ENCODE measurements at places on chromosomes 7 and 10.

- peak; percentile 19 for DNase-seq
These were observed 12.5 kb upstream of the DDIT4 start for GRCh38 chr10:72260976-72261783.

- no peak for DNase-seq
These were observed 3.1 kb downstream of the FLNC start for GRCh38 chr7:128833148-128833945.

DNA sequence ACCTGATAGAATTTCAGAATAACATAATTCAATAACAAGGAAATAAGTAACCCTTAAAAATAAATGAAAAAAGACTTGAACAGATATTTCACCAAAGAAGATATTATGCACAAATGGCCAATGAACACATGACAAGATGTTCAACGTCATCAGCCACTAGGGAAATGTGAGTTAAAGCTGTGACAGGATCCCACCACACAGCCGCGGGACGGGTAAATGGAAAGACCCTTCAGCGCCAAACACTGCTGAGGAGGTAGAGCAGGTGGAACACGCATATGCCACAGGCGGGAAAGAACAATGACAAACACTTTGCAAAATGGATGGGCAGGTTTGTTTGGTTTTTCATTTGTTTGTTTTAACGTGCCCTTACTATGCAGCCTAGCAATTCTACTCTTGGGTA, 86.1 kb upstream of the RNF32 start:
- no peak for DNase-seq

GRCh38 chr10:77349226-77349625, 288.4 kb downstream of the KCNMA1 start:
- no peak for DNase-seq

GRCh38 chr7:131027287-131027773, 293.3 kb upstream of the KLF14 start:
- DNase-seq = no peak

DNA sequence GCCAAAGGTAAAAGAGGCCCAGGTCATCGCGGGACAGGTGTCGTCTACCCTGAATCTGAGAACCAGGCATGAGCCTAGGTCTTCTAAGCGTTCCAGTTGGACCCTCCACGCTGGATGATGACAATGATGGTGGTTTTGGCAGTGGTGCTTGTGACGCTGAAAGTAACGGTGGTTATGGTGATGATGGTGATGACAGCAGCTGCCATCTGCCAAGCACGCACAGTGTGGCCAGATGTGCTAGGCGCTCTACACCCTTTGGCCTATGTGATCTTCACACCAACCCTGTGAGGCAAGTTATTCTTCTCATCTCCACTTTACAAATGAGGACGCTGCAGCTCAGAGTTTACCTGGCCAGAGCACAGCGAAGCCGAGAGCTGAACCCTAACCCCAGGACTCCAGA, 93.9 kb downstream of the FAM53B start:
- DNase-seq = no peak

DNA sequence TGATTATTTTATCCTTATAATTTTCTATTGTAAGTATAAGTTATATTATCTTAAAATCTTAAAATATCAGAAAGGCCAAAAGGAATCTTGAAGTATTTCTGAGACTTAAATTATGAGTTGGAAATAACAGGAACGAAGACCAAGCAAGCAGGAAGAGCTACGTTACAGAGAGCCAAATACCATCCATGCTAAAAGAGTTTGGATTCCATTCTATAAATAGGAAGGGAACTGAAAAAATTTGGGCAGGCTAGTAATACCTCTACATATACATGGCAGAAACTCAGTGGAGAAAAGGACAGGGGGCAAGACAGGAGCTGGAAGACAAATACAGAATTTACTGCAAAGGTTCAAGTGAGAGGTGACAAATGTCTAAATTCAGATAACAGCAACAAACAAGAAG, 16.7 kb downstream of the ITGB1 start:
- DNase-seq = no peak

- DNase-seq = no peak
These were observed 227.8 kb downstream of the DNAJB6 start for GRCh38 chr7:157564517-157565177.

DNA sequence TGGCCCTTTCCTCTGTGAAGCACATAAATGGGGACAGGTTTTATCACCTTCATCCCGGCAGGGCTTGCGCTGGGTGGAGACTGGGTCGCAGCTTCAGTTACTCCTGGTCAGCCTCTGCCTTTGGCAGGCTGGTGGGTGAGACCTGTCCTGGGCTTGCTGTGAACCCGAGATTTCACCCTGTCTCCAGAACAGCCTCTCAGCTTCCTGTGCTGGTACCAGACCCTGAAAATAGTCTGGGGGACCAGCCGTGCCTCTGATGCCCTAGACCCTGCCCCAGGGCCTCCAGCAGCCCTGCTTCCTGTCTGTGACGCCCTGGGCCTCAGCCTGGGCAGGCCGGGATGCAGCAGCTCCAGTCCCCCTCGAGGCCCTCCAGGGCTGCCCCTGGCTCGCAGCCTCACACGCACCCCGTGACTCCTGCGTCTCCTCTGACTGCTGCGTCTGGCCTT, 13.2 kb upstream of the PWWP2B start:
- no peak for DNase-seq

DNA sequence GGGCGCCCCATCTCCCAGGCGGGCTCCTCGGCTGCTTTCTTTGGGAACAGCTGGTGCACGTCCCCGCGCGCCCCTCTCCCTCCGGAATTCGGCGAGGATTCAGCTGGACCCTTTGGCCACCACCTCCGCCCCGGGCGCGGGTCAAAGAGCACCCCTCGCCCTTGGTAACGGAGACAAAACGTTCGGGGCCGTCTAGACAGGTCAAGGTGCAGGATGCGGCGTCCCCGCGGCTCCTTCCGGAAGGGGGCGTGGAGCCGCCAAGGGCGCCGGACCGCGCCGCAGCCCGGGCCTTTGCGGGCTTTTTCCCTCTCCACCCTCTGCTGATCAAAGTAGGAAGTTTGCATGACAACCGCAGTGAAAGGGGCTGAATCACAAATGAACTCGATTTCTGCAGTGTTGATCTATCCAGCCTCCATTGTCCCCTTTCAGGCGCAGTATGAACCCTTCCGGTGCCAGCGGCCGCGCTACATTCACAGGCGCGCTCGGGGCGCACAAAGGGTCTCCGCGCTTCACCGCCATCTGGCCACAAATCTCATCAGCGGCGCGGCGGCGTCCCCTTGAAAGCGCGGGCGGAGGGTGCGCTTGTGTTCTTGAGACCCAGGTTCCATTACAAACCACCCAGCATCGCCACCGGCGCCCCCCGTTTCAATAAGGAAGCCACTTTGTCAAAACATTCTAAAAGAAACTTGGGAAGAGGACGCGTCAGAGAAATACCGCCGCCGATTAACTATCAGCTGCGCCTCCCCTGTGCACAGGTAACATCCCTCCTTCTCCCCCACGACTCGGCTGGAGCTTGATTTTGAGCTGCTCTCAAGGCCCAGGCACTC, 36.4 kb downstream of the CNPY1 start:
- no peak for DNase-seq

DNA sequence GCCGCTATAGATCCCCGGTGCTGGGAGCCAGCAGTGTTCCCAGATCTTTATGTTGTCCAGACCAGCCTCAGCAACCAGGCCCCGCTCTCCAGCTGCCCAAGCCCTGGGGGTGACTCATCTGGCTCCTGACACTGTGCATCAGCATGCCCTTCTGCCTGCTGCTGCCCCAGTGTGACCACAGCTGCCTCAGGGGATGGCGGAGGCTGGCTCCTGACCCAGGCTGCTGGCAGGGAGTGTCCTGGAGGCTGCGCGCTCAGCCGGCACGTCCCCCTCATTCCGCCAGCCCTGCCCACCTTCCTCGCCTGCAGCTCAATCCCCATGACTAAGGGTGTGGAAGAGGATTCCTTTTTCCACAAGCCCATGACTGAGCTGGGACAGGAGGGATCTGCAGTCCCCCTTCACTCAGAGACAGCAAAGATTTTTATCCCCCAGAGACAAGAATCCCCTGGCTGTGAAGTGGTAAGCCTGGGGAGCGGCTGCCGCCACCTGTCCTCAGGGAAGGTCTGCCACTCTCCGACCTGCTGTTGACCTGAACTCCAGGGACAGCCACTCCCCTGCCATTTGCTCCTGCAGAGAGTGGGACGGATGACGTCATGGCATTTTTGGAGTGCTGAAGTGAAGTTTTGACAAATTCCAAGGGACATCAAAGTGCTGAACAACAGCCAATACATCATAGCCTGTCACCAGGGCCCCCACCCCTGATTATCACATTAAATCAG, 182.8 kb upstream of the BMPER start:
- no peak for DNase-seq

GRCh38 chr10:15860692-15861201, 440 bp upstream of the MINDY3 start:
- no peak for DNase-seq

- DNase-seq = no peak
These were observed 481.8 kb downstream of the TFEC start for GRCh38 chr7:115548756-115549155.

GRCh38 chr7:13984061-13984460, 5.4 kb downstream of the ETV1 start:
- DNase-seq = no peak

DNA sequence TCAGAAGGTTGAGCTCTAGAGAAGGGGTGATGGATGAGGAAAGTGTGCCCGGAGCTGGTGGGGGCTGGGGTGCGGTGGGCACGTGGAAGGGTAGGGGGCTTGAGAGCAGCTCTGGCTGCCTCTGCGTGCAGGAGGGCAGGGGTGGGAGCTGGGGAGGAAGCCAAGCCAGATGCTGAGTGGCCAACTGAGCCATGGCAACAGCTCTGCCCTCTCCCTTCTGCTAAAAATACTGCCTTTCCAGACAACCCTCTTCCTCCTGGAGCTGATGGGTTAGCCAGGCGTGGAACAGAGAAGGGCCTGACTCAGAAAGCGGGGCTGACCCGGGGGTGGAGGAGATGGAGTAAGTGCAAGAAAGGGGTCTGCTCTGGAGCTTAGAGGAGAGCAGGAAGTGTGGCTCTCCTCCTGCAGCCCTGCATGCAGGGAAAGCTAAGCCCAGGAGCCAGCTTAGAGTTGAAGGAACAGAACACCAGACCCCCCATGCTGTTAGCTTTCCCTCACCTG, 114.6 kb upstream of the AGK start:
- no peak for DNase-seq

- no peak for DNase-seq
These were observed 403.0 kb upstream of the MKI67 start for GRCh38 chr10:128529225-128529624.

- no peak for DNase-seq
These were observed 12.4 kb upstream of the LRRC72 start for GRCh38 chr7:16514271-16514670.

GRCh38 chr10:99520040-99520846, 12.5 kb upstream of the NKX2-3 start:
- no peak for DNase-seq

- DNase-seq = peak; percentile 60
These were observed 14.7 kb downstream of the LZTS2 start for GRCh38 chr10:101014230-101014884.

GRCh38 chr7:45072131-45073030, 16.4 kb downstream of the NACAD start:
- DNase-seq = no peak
